ENCODE measurements at places on chromosomes 2 and 18. TPM values are rescaled to one million over a fixed set of nuclear protein-coding genes. Genes with fewer than 3 reads are reported as not detected.
A peak's percentile ranks its signal among the peaks of the same experiment; 100 is the strongest.

DNA sequence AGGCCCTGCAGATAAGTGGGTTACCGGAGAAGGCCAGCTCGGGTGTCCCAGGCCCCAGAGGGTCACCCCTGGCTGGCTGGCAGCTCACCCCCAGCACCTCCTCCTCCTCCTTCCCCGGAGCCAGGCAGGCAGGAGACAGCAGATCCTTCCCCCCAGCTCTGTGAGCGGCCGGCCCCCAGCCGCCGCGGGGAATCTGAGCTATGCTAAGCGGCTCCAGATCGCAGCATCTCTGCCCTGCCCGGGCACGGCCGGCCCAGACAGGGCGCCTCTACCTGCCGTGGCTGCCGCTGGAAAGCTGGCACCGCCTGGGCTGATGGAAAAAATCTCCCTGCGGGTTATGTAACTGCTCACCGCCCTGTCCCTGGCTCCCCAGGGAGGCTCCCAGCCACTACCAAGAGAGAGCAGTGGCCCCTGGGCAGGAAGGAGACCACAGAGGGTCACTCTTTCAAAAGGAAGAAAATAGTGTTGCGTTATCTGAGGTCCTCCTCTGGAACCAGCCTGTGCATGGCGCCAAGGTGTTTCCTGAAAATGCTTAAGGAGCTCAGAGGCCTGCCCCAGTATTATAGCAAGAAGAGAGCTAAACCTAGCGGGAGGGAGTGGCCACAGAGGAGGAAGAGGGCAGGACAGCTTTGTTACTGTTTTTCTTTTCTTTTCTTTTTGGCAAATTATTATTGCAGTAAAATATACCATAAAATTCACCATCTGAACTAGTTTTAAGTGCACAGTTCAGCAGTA is 179.0 kb downstream of the SMAD7 start:
- DNase-seq = no peak

GRCh38 chr2:132923787-132924186 is 253.8 kb upstream of the LYPD1 start:
- no peak for DNase-seq

- DNase-seq = no peak
Measured at GRCh38 chr2:222240676-222241049, 58.1 kb downstream of the PAX3 start.

- DNase-seq = no peak
Measured at GRCh38 chr2:69138247-69138772, 125.3 kb downstream of the ANTXR1 start.

- no peak for DNase-seq
Measured at GRCh38 chr2:8993902-8994278, 9.6 kb downstream of the MBOAT2 start.

DNA sequence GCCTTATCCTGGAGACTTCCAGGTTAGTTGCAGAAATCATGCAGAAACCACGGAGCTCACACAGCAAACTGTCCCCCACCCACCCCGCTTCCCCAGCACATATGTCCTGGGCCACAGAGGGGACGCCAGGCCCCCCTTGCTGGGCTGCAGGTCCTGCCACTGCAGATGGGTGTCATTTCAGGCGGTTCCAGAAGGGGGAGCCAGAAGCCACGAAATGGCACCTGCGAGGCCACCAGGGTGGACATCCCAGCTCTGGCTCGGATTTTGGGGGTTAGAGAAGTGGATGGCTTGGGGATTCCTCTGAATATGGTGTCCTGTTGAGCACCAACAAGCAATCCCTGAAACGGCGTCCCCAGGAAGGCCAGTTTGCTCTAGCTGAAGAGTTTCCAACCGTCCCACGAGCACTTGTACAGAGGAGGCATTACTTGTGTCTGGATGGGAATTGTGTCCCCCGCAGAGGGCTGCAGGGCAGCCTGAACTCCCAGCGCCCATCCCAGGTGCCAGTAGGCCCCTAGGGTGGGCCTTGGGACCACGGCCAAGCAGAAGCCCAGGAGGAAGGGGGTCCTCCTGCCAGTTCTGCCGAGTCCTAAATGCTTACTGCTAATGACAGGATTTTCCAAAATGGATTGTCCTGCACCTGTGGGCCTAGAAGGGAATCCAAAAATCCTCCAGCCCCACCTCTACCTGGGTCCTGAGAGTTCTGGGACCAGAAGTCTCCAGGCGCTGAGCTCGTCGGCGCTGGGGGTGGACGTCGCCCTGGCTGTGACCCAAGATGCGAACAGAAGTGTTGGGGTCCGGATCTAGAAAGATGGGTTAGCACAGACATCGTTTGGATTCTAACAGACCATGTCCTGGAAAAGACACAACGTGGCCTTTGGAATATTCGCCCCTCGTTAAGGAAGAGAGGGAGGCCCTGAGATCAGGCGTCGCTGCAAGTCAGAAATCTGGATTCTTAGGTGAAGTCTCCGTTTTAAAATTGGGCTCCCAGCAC is 14.6 kb upstream of the NFATC1 start:
- peak; percentile 86 for DNase-seq

GRCh38 chr2:7480431-7480830 is 563.2 kb downstream of the RNF144A start:
- DNase-seq = no peak

DNA sequence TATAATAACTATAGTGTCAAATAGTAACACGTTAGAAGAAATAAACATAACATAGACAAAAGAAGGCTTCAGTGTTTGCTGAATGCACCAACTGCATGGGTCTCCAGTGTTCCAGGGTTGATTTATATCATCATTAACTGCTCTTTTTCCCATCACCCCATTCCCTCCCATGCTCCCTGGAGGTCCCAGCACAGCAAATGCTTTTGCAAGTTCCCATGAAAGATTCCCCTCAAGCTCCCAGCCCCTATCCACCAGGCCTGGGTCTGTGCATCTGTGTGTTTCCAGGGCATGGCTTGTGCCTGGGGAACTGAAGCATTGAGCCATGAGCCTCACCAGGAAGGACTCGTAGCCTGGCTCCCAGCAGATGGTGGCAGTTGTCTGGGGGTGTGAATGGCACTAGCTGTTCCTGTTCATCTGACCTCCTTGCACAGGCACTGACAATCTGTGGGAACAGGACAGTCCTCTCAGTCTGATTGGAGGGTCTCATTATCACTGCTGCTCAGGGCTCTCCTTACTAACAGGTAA is 164.6 kb upstream of the RMP24 start:
- DNase-seq = no peak

- peak; percentile 47 for DNase-seq
Measured at GRCh38 chr2:229273723-229274338, 2.7 kb upstream of the PID1 start.

GRCh38 chr2:71478806-71479205 is 25.4 kb downstream of the DYSF start:
- DNase-seq = no peak

GRCh38 chr2:24919506-24920097 is 435 bp downstream of the ADCY3 start:
- peak; percentile 33 for DNase-seq

DNA sequence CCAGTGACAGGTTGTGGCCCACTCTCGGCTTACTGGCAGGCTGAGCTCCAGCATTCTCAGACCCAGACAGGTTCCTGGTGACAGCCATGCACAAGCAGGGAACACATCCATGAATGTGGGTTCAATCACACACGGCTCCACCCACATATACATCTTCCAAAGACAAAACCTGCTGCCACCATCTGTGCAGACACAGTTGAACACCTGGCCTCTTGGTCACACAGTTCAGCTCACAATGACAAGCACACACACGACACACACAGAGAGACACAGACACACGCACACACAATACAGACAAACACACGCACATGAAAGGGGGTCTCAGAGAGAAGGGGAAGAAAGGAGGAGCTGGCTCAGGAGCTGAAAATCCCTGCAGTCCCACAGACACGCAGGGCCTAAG is 32.1 kb upstream of the PTMA start:
- DNase-seq = no peak

DNA sequence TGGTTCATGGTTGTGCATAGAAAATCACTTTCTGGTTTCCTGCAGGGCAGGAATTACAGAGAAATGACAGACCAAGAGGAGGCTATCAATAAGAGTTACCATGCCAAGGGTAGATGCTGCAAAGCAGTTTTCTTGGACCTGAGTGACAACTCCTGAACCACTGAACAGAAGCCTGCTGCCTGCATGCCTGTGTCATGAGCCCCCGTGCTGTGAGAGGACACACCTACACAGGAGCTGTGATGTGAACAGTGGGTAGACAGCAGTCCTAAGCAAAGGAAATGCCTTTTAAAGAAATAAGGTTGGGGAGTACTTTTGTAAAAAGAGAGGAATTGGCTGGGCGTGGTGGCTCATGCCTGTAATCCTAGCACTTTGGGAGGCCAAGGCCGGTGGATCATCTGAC is 54.2 kb upstream of the CREB1 start:
- no peak for DNase-seq

The IL36A gene
- total RNA-seq = not detected

The CD28 gene
- not detected for total RNA-seq

The AGXT gene
- not detected for total RNA-seq

The ATP6V1B1 gene
- 4.6 TPM for total RNA-seq

The FLACC1 gene
- total RNA-seq = 1.0 TPM

The NYAP2 gene
- total RNA-seq = 0.36 TPM

The FAM237A gene
- total RNA-seq = not detected

All from neural crest cell (in vitro differentiated cells).